ENCODE measurements at places on chromosomes 1 and 21.

DNA sequence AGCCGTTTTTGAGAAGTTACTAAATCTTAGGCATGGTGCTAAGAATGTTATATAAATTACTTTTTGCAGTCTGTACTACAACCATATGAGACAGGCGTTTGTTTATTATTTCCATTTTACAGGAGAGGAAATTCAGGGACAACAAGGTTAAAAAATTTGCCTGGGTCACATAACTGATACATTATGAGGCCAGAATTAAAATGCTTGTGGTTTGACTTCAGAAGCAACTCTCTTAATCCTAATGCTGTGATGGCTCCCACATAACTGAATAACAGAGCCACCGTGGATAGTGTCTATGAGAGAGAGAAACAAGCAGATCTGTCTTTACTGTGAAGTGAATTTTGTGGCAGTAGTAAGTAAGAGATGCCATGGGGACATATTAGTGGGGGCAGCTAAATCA lies 184.9 kb downstream of the NCAM2 start:
- no peak for DNase-seq

DNA sequence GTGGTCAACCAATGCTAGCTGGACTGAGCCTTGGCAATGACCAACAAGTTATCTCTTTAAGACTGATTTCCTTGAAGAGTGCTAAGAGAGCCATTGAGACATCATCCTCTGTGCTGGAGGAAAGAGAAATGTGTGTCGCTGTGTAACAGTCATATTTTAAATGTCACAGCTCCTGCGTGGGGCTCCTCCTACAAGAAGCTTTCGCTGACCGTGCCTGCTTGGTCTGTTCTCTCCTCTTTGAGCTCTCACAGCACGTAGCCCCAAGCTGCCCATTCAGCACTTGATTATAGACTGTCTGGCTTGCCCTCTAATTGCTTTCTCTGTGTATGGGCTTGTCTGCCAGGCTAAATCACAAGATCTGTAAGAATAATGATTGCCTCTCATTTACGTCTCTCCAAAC lies 221.3 kb downstream of the FOXD2 start:
- DNase-seq: no peak

DNA sequence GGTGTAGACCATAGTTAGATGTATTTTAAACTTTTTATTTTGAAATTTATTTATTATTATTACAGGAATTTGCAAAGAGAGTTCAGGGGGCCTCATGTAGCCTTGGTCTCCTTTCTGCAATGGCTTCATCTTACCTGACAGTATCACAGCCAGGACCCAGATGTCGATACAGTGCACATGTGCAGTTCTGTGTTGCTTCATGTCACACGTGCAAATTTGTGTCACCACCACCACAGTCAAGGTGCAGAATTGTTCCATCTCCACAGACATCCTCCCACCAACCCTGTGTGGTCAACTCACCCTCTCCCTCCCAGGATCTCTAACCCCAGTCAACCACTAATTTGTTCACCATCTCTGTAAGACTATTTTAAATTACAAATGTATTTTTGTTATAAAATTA lies 184.5 kb downstream of the CAMTA1 start:
- no peak for DNase-seq

GRCh38 chr1:209628618-209629299 lies 23.5 kb downstream of the LAMB3 start:
- no peak for DNase-seq

- no peak for DNase-seq
These were observed 59.5 kb upstream of the ENAH start for GRCh38 chr1:225712391-225712790.

GRCh38 chr1:162912061-162912667 lies 51.2 kb upstream of the CCDC190 start:
- DNase-seq: no peak

DNA sequence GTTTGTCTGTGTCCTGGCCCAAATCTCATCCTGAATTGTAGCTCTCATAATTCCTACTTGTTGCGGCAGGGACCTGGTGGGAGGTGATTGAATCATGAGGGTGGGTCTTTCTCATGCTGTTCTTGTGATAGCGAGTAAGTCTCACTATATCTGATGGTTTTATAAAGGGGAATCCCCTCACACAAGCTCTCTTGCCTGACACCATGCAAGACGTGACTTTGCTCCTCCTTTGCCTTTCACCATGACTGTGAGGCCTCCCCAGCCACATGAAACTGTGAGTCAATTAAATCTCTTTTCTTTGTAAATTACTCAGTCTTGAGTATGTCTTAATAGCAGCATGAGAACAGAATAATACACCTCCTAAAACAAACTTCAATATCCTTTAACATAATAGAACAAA lies 1065.6 kb downstream of the PLA2G4A start:
- DNase-seq: no peak

DNA sequence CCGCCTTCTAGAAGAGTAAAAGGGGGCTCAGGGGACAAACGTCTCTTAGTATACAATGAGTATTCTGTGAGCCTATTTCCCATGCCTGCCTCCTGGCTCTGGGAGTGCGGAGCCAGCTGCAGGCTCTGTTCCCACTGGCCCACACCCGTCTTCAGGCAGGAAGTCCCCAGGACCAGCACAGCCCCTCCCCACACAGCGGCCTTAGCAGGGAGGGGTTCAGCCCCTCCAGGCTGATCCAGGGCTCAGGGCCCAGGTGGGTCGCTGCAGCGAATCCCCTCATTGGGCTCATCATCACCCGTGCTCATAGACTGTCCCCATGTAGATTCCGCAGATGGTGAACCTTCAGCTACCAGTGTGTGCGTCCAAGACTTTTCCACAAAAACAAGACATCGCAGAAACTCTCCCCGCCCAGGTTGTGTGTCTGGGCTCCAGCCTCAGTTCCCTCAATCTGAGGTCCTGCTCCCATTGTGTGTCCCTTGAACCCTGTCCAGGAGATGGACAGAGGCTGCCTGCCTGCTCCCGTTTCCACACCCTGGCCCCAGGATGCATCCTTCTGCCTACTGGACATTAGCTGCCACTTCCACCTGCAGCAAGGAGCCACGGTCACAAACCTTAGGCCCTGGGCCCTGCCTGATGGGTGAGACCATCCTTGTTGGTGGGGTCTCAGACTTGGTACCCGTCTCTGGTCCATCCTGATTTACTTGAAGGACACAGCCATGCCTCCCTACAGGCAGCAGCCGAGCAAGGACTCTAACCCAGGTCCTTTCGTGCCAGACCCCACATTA lies 39.4 kb downstream of the NENF start:
- no peak for DNase-seq

Data from activated naive CD4-positive, alpha-beta T cell treated with Interleukin-2 at 50 U/mL for 16 hours (primary cell).